Gastroesophageal sphincter (tissue), 4 donors: ENCODE measurements at places on chromosomes 5 and 9.

- no peak overlapping the region for H3K4me3 ChIP-seq
- ATAC-seq = no peak
- H3K4me1 ChIP-seq = peaks cover 5% of the 10 kb centered on the region
- no peak overlapping the region for H3K27ac ChIP-seq
- H3K27me3 ChIP-seq = no peaks in the 10 kb centered on the region
- no peaks in the 10 kb centered on the region for H3K36me3 ChIP-seq
These were observed 16.6 kb upstream of the DCAF12 start for GRCh38 chr9:34143116-34143515.

DNA sequence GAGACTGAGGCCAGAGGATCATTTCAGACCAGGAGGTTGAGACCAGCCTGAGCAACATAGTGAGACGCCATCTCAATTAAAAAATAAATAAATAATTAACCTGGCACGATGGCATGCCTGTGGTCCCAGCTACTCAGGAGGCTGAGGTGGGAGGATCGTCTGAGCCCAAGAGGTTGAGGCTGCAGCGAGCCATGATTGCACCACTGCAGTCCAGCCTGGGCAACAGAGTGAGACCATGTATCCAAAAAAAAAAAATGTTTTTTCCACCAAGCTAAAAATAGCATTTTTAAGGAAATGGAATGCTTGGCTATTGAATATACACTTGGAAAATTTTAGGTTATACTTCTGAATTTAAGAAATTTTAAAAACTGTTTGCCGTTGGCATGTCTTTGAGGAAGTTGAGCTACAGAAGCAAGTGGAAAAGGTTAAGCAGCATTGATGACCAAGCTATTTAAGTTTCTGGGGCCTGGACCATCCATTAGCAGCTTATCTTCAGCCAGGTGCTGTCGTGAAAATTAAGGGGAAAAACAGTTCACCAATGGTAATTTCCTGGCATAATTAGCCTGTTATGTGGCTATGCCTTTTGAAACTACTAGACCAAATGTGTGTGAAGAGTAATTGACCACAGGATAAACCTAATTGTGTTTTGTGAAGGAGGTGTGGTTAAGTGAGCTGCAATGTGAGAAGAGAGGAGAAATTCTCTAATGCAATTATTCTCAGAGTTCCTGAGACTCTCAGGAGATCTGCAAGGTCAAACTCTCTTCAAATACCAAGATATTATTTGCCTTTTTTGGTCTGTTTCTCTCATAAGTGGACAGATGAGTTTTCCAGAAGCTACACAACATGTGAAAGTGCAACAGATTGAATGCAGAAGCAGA is 21.0 kb downstream of the F2R start:
- H3K27me3 ChIP-seq = no peaks in the 10 kb centered on the region
- H3K36me3 ChIP-seq = no peaks in the 10 kb centered on the region
- no peak overlapping the region for H3K4me3 ChIP-seq
- ATAC-seq = no peak

DNA sequence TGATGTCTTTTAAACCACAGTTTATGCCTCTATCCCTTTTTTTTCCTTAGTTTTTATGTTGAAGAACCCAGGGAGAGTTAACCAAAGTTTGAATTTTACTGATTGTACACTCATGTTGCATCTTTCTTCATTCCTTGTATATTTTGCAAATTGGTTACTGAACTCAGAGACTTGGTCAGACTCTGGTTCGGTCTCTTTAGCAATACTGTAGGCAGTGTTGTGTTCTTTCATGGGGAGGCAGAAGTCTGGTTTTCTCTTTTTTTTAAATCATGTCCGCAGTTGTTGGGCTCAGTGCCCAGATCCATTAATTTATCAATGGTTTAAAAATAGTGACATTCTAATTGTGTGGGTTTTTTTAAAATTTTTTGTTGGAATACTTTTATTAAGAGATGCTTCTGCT is 23.4 kb downstream of the UBE2R2 start:
- no peaks in the 10 kb centered on the region for H3K27me3 ChIP-seq
- H3K36me3 ChIP-seq = no peaks in the 10 kb centered on the region
- H3K4me3 ChIP-seq = no peak overlapping the region
- H3K27ac ChIP-seq = no peak overlapping the region
- peaks cover 84% of the 10 kb centered on the region for H3K4me1 ChIP-seq
- no peak for ATAC-seq

- H3K4me3 ChIP-seq = no peak overlapping the region
- no peak for ATAC-seq
- H3K36me3 ChIP-seq = no peaks in the 10 kb centered on the region
- no peak overlapping the region for H3K27ac ChIP-seq
These were observed 22.2 kb upstream of the TUSC1 start for GRCh38 chr9:25700430-25700829.

DNA sequence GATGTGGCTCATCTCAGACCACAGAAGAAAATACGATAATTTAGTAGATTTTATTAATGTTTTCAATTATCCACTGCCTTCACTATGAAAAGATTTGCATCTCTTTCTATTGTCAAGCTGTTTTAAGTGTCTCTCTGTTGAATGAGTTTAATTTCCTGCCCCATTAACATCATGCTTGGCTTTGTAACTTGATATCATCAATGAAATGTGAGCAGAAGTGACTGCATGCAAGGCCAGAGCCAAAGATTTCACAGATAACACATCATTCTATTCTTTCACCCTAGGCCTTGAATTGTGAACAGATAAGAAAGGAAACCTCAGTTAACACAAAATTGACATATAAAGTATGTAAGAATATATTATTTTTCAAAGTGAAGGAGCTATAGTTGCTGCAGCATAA is 986.4 kb upstream of the CDH18 start:
- H3K4me1 ChIP-seq = no peaks in the 10 kb centered on the region
- H3K27me3 ChIP-seq = no peaks in the 10 kb centered on the region
- ATAC-seq = no peak
- no peak overlapping the region for H3K4me3 ChIP-seq

- H3K4me3 ChIP-seq = no peak overlapping the region
- ATAC-seq = no peak
- H3K27me3 ChIP-seq = no peaks in the 10 kb centered on the region
These were observed 19.2 kb downstream of the IRF1 start for GRCh38 chr5:132471151-132471907.

DNA sequence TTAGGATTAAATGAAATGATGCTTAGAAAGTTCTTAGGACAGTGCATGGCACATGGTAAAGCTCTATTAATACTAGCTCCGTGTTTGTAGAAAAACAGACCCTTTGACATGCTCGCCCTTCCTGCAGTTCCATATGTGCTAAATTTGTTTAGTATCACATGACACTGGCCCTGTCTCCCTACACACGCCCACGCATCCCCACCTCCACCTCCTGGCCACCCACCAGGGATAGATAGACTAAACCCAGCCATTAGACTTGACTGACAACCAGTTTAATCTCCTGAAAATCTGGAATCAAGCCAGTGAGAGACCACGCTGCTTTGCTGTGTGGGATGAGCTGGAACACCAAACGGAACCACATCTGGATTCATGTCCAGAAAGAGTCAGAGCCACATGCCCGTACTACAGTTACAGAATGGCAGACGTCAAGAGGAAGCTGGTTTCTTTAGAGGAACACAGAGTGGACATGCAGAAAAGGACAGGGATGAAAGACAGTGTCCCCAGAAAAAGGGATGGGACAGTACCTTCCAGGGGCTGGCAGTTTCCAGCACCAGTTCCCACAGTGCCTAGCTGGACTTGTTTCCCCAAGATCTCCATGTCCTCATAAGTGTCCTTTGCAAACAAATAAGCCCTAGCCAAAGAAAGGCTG is 186.1 kb downstream of the PDZD2 start:
- no peaks in the 10 kb centered on the region for H3K36me3 ChIP-seq
- H3K4me1 ChIP-seq = no peaks in the 10 kb centered on the region
- no peak overlapping the region for H3K4me3 ChIP-seq
- no peak overlapping the region for H3K27ac ChIP-seq

- no peak overlapping the region for H3K27ac ChIP-seq
- peaks cover 30% of the 10 kb centered on the region for H3K4me1 ChIP-seq
- no peaks in the 10 kb centered on the region for H3K27me3 ChIP-seq
- no peak for ATAC-seq
These were observed 2.8 kb upstream of the RUSC2 start for GRCh38 chr9:35487081-35487480.

GRCh38 chr5:129046151-129046550 is 48.4 kb upstream of the ISOC1 start:
- H3K4me1 ChIP-seq = no peaks in the 10 kb centered on the region
- H3K4me3 ChIP-seq = no peak overlapping the region
- no peaks in the 10 kb centered on the region for H3K36me3 ChIP-seq
- no peak overlapping the region for H3K27ac ChIP-seq
- H3K27me3 ChIP-seq = no peaks in the 10 kb centered on the region

- no peak overlapping the region for H3K4me3 ChIP-seq
- no peaks in the 10 kb centered on the region for H3K4me1 ChIP-seq
- no peak for ATAC-seq
These were observed 56.6 kb upstream of the SPTLC1 start for GRCh38 chr9:92171822-92172221.

DNA sequence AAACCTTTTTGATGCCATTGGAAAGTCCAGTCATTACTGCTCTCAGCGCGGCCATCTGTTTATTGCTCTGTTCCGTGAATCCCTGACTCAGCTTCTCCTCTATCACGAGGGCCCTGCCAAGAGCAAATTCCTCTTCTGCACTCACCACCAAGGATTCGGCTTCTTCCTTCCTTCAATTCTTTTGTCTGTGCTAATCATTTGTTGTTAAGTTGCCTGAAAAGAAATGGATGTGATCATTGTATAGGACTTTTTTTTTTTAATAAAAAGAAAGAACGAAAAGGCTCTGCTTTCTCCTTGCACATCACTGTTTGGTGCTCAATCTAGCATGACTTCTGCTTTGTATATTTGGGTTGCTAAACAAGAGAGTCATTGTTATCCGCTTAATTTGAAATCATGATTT is 128.7 kb upstream of the PIK3R1 start:
- H3K27ac ChIP-seq = peak overlapping the region; percentile 55
- ATAC-seq = peak; percentile 78
- no peak overlapping the region for H3K4me3 ChIP-seq
- H3K27me3 ChIP-seq = no peaks in the 10 kb centered on the region
- H3K4me1 ChIP-seq = peaks cover 11% of the 10 kb centered on the region

DNA sequence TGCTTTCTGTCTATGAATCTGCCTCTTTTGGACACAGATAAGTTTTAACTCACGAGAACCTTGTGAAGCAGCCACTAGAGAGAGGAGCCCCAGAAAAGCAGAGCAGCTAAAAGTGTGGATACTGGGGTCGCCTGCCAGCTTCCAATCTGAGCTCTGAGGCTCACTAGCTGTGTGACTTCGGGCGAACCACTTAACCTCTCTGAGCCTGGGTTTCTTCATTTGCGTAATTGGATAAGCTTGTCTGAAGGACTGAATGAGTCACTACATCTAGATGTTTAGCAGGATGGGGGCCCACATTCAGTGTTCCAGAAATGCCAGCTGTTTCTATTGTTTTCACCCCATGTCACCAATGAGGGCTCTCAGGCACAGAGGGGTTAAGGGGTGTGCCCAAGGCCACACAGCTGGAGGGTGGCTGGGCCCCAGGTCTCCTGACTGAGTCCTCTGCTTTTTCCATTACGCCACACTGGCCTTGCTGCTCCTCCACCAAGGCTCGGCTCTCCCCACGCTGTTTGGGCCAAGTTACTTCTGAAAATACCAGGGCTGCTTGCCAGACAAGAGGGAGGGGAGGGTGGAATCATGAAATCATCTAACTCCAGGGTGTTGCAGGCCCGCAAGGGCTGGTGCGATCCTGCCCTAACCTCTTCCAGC is 36.2 kb downstream of the SH3PXD2B start:
- peak; percentile 89 for ATAC-seq
- no peak overlapping the region for H3K4me3 ChIP-seq
- peak overlapping the region; percentile 92 for H3K27ac ChIP-seq
- H3K27me3 ChIP-seq = no peaks in the 10 kb centered on the region
- peaks cover 14% of the 10 kb centered on the region for H3K36me3 ChIP-seq

DNA sequence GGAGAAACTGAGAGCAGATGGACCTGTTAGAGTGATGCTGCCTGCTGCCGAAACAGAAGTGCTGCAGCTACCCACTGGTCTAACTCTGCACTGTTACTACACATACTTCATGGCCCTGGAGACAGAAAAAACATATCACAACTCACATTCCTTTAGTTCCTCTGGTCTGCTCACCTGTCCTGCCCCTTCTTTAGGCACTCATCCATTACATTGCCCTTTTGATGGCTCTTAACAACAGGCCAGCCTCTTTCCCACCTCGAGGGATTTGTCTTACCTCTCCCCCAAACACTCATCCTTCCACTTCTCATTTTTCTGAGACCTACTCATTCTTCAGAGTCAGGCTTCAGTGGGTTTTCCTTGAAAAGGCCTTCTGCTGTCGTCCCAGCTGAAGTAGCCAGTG is 49.2 kb downstream of the KCTD16 start:
- no peaks in the 10 kb centered on the region for H3K27me3 ChIP-seq
- no peak for ATAC-seq
- H3K4me1 ChIP-seq = no peaks in the 10 kb centered on the region
- no peaks in the 10 kb centered on the region for H3K36me3 ChIP-seq
- no peak overlapping the region for H3K4me3 ChIP-seq

DNA sequence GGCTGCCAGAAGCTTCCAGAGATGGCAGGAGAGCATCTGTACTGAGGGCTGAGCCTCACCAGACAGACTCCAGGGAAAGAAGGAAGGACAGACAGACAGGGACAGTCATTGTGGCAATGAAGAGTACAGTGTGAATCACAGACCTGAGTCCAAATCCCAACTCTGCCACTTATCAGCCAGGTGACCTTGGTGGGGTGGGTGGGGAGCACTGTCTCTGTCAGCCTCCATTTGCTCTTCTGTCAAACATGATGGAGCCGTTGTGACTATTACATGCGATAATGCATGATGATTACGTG is 85.9 kb upstream of the FSTL4 start:
- H3K27me3 ChIP-seq = peaks cover 5% of the 10 kb centered on the region
- H3K4me3 ChIP-seq = no peak overlapping the region
- H3K27ac ChIP-seq = no peak overlapping the region
- H3K4me1 ChIP-seq = no peaks in the 10 kb centered on the region

DNA sequence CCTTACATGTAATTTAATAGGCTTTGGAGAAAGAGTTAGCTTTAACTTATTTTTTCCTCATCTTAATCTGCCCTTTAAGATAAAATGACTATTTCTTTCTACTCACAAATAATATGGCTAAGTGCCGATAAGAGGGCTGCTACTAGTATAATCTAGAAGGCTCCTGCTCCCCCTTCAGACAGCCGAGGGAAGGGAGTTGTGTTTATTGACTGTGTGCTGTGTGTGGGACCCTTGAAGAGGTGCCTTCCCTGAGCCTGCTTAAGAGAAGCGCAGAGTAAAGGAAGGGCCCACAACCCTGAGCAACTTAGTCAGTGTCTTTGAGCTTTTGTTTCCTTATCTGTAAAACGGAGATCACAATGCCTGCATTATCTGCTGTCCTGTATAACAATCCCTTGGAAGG is 28.1 kb upstream of the CKMT2 start:
- no peak for ATAC-seq
- H3K27ac ChIP-seq = no peak overlapping the region
- peaks cover 4% of the 10 kb centered on the region for H3K27me3 ChIP-seq
- no peaks in the 10 kb centered on the region for H3K4me1 ChIP-seq

GRCh38 chr5:8894031-8894430 is 651.8 kb downstream of the SEMA5A start:
- H3K4me3 ChIP-seq = no peak overlapping the region
- H3K36me3 ChIP-seq = no peaks in the 10 kb centered on the region
- no peak overlapping the region for H3K27ac ChIP-seq
- ATAC-seq = no peak
- no peaks in the 10 kb centered on the region for H3K4me1 ChIP-seq
- H3K27me3 ChIP-seq = no peaks in the 10 kb centered on the region
